Lower lobe of right lung (tissue), 2 donors: ENCODE measurements at places on chromosomes 3 and 15.

DNA sequence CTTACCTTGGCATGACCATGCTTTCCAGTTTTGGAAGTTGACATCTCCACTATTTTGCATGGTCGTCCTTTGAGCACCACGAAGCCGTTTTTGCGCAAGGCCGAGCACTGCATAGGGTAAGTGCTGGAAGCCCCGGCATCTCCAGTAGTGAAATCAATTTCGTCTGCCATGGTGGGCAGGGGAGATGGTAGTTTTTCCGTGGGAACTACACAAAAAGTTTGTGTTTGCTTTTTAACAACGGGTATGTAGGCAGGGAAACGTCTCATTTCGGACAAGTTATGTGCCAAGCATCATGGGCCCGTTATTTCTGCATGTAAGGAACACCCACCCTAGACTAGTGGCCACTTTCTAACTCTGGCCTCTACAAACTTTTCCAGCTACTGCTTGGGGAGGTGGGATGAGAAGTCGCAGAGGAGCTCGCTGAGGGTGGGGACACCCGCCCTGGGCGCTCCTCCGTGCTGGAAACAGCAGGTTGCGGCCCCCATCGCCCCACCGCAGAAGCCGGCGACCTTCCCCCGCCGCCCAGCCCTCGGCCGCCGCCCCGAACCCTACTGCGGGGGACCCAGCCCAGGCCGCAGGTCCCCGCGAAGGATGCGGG lies 701 bp downstream of the EIF5A2 start:
- no peaks in the 10 kb centered on the region for H3K36me3 ChIP-seq
- DNase-seq, result no peak
- peaks cover 5% of the 10 kb centered on the region for H3K27me3 ChIP-seq
- H3K27ac ChIP-seq, result peak overlapping the region; percentile 65
- peak overlapping the region; percentile 71 for H3K4me3 ChIP-seq

DNA sequence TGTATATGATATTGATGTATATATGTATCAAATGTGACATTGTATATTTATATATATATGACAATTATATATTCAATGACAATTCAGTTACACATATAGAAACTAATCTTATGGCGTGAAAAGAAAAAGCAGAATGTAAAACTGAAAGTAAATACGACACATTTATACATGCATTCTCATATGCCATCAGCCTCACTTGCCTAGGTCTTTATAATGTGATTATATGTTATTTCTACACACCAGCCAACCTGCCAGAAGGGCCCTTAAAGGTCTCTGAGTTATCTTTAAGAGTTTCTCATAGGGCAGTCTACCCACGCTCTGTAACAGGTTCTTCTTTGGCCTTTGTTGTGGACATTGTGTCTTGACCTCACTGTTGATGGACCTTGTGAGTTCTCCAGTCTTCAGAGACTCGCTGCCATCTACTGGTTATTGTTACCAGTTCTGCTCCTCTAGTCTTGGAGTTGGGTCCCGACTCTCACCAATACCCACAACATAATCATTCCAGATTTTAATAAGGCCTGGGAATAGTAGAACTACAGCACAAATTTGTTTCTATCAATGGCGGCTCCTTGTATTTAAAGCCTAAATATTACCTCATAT lies 371.5 kb upstream of the GOLIM4 start:
- H3K27me3 ChIP-seq, result no peaks in the 10 kb centered on the region
- DNase-seq, result no peak

GRCh38 chr3:62164196-62164595 lies 209.2 kb downstream of the FEZF2 start:
- H3K27me3 ChIP-seq, result no peaks in the 10 kb centered on the region
- peaks cover 6% of the 10 kb centered on the region for H3K36me3 ChIP-seq
- H3K4me1 ChIP-seq, result peaks cover 28% of the 10 kb centered on the region

DNA sequence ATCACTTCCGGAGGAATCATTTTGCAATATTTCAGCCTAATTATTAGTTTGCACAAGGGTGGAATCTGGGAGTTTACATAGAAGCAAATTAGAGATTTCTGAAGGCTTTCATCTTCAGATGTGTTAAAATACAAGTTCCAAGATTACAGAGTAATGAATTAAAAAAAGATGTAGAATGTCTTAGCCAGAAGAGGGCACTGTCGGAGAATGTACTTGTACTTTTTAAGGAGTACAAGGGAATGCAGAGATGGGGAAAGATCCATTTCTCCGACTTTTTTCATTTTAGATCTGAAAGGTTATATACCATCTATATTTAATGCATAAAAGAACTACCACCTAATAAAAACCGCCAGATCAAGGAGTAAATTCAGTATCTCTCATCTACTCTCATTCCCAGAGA lies 43.1 kb upstream of the WDR5B start:
- H3K36me3 ChIP-seq, result peaks cover 93% of the 10 kb centered on the region
- no peak overlapping the region for H3K4me3 ChIP-seq
- no peaks in the 10 kb centered on the region for H3K4me1 ChIP-seq
- H3K27ac ChIP-seq, result no peak overlapping the region
- no peak for DNase-seq

GRCh38 chr3:134927599-134927998 lies 132.5 kb downstream of the EPHB1 start:
- no peaks in the 10 kb centered on the region for H3K27me3 ChIP-seq
- H3K36me3 ChIP-seq, result no peaks in the 10 kb centered on the region
- H3K27ac ChIP-seq, result no peak overlapping the region
- no peaks in the 10 kb centered on the region for H3K4me1 ChIP-seq
- no peak for DNase-seq
- H3K4me3 ChIP-seq, result no peak overlapping the region

DNA sequence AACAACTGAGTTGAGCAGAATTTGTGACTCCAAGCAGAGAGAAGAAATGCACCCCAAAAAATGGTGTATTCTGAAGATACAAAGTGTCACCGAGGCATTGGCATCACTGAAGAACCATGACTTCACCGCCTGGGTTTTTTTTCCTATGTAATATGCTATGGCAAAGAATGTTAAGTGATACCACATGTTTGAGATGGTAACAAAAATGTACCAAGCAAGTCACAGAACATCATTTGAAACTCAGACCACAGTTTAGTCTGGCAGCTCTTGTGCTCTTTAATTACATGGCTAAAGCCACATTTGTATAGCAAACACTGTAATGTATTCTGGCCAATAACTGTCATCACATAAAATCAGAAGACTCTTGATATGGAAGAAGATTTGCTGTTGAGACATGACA lies 323.5 kb downstream of the ULK4 start:
- no peak overlapping the region for H3K4me3 ChIP-seq
- no peaks in the 10 kb centered on the region for H3K36me3 ChIP-seq
- H3K27ac ChIP-seq, result no peak overlapping the region
- no peaks in the 10 kb centered on the region for H3K4me1 ChIP-seq
- DNase-seq, result no peak
- H3K27me3 ChIP-seq, result no peaks in the 10 kb centered on the region

GRCh38 chr3:14933820-14934425 lies 13.5 kb upstream of the NR2C2 start:
- no peak for DNase-seq
- no peaks in the 10 kb centered on the region for H3K4me1 ChIP-seq
- no peak overlapping the region for H3K27ac ChIP-seq
- H3K4me3 ChIP-seq, result no peak overlapping the region

DNA sequence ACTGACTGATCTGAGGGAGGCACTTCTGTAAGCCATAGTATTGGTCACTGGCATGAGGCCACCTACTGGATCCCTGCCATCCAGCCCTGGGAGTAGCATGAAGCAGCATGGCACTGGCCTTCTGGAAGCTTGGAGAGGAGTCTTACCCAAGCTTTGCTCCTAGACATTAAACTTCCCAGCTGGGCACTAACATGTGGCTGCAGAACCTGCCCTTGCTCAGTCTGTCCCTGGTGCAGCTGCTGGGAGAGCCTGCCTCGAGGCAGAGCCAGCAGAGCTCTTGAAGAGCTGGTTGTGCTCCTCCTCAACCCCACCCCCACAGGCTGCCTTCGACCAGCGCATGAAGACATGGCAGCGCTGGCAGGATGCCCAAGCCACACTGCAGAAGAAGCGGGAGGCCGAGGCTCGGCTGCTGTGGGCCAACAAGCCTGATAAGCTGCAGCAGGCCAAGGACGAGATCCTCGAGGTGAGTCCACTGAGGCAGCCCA lies 17.1 kb upstream of the SNX22 start:
- DNase-seq, result peak; percentile 76
- no peak overlapping the region for H3K27ac ChIP-seq
- H3K4me1 ChIP-seq, result peaks cover 23% of the 10 kb centered on the region
- no peak overlapping the region for H3K4me3 ChIP-seq
- H3K36me3 ChIP-seq, result peaks cover 96% of the 10 kb centered on the region

DNA sequence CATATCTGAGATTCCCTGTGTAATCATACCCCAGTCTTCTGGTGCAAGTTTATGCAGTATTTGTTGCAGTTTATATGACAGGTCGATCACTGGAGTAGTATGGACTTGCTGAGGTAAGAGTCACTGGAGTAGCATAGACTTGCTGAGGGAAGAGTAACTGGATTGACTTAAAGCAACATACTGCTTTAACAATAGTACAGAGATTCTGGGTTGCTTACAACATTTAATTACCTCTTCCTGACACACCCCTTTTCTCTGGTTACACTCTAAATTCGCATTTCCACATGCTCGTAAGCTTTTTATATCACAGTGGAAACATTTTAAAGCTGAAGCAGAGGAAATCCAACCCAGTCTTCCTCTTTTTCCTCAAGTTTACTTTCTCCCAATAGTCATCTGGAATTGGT lies 11.8 kb downstream of the AAGAB start:
- no peak overlapping the region for H3K4me3 ChIP-seq
- no peaks in the 10 kb centered on the region for H3K27me3 ChIP-seq
- H3K36me3 ChIP-seq, result peaks cover 3% of the 10 kb centered on the region
- H3K4me1 ChIP-seq, result peaks cover 28% of the 10 kb centered on the region

- H3K36me3 ChIP-seq, result no peaks in the 10 kb centered on the region
- H3K4me1 ChIP-seq, result no peaks in the 10 kb centered on the region
- no peak for DNase-seq
- H3K27ac ChIP-seq, result no peak overlapping the region
- H3K4me3 ChIP-seq, result no peak overlapping the region
- no peaks in the 10 kb centered on the region for H3K27me3 ChIP-seq
Measured at GRCh38 chr3:126835472-126836219, 131.6 kb downstream of the CHCHD6 start.

- no peak overlapping the region for H3K27ac ChIP-seq
- no peaks in the 10 kb centered on the region for H3K27me3 ChIP-seq
- DNase-seq, result no peak
- H3K4me3 ChIP-seq, result no peak overlapping the region
- no peaks in the 10 kb centered on the region for H3K36me3 ChIP-seq
Measured at GRCh38 chr15:63458026-63458425, 46.4 kb upstream of the USP3 start.

DNA sequence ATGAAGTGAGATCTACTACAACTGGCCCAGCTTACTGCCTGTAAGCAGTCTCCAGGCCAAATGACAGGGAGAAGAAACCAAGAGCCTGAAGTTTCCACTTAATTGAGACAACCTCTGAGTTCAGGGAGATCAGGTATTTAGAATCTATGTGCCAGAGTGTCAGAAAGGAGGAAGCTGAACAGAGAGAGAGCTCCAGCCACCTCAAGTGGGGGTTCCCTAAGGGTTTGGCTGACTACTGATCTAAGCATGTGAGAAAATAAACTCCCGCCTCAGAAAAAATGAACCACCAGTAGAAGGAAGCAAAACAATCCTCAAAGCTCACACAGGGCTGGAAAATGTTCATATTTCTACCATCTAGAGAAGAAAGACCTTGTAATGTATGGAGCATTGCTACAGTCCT lies 25.0 kb downstream of the ADAM10 start:
- H3K27me3 ChIP-seq, result no peaks in the 10 kb centered on the region
- H3K36me3 ChIP-seq, result no peaks in the 10 kb centered on the region
- H3K27ac ChIP-seq, result no peak overlapping the region
- DNase-seq, result no peak

GRCh38 chr3:139916271-139916670 lies 18.7 kb upstream of the CLSTN2 start:
- H3K27ac ChIP-seq, result no peak overlapping the region
- H3K4me3 ChIP-seq, result no peak overlapping the region
- no peaks in the 10 kb centered on the region for H3K27me3 ChIP-seq

- no peaks in the 10 kb centered on the region for H3K27me3 ChIP-seq
- no peak overlapping the region for H3K27ac ChIP-seq
- H3K36me3 ChIP-seq, result peaks cover 3% of the 10 kb centered on the region
- H3K4me1 ChIP-seq, result peaks cover 18% of the 10 kb centered on the region
Measured at GRCh38 chr3:4756855-4757574, 222.2 kb upstream of the BHLHE40 start.

DNA sequence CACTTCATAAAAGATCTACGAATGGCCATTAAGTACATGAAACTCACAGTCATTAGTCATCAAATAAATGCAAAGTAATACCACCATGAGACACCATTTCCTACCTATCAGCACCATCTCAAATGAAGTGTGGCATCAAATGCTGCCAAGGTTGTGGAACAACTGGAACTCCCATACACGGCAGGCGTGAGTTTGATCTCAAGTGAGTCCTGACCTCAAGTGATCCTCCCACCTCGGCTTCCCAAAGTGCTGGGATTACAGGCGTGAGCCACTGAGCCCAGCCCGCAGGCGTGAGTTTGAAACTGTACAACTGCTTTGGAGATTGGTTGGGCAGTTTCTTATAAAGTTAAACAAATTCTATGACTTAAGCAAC lies 28.8 kb upstream of the HDAC11 start:
- peak; percentile 55 for DNase-seq
- peaks cover 15% of the 10 kb centered on the region for H3K4me1 ChIP-seq
- peak overlapping the region; percentile 59 for H3K4me3 ChIP-seq
- H3K36me3 ChIP-seq, result no peaks in the 10 kb centered on the region
- H3K27me3 ChIP-seq, result no peaks in the 10 kb centered on the region
- peak overlapping the region; percentile 82 for H3K27ac ChIP-seq

DNA sequence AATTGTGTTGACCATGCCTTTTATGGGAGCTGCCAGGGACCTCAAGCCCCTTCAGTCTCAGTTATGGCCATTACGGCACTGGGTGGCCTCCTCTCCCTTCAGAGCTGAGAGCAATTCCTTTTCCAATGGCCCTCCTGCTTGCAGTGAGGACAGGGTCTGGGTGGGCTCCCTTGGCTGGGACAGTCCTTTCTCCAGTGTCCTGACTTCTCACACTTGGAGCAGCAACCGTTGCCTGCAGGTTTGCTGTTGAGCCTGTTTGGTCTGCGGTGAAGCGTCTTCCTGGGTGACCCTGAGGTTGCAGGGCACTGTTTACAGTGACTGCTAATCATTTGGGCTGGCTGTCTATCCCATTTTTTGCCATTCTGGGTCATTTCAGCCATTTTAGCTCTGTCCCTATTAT lies 3.5 kb upstream of the CCDC80 start:
- no peaks in the 10 kb centered on the region for H3K36me3 ChIP-seq
- no peak overlapping the region for H3K4me3 ChIP-seq
- peaks cover 35% of the 10 kb centered on the region for H3K4me1 ChIP-seq
- no peak overlapping the region for H3K27ac ChIP-seq
- H3K27me3 ChIP-seq, result no peaks in the 10 kb centered on the region
